Activated CD8-positive, alpha-beta memory T cell treated with anti-CD3 and anti-CD28 coated beads for 24 hours (primary cell): ENCODE measurements at places on chromosomes 4 and X.

- no peak for DNase-seq
Measured at GRCh38 chrX:42708222-42708621, 69.7 kb downstream of the PPP1R2C start.

GRCh38 chr4:28562913-28563312, 1702.3 kb downstream of the STIM2 start:
- DNase-seq = no peak

DNA sequence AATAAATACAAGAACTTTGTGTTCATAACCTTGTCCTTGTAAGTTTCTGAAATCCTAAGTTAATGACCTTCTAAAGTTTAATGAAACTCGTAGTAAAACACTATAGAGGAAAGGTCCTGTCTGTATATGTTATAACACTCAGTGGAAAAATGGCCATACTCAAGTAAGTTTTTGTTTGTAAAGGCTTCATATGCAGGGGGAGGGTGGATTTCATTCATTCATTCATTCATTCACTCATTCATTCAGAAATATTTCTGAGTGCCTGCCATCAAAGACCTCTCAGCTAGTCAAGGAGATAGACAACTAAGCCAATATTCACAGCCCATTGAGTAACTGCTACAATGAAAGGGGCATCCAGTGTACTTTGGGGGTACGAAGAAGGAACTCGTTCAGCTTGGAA, 6.9 kb upstream of the TMEM156 start:
- no peak for DNase-seq

- DNase-seq = no peak
Measured at GRCh38 chr4:176479767-176480166, 160.0 kb downstream of the SPCS3 start.

GRCh38 chrX:85630901-85631300, 251.4 kb upstream of the POF1B start:
- DNase-seq = no peak
